ENCODE measurements at places on chromosomes 5 and 9. TPM values are rescaled to one million over a fixed set of nuclear protein-coding genes. Genes with fewer than 3 reads are reported as not detected.

C5orf58 gene
- 0.19 TPM for polyA plus RNA-seq

ISL1 gene
- polyA plus RNA-seq = not detected

BAAT gene
- 0.32 TPM for polyA plus RNA-seq

SPAAR gene
- polyA plus RNA-seq = 1.3 TPM

IFNK gene
- polyA plus RNA-seq = not detected
